CD4-positive, alpha-beta T cell treated with Interleukin-15 for 4 hours (primary cell): ENCODE measurements at places on chromosomes 12 and 14.

- DNase-seq, result no peak
These were observed 61.1 kb downstream of the COCH start for GRCh38 chr14:30935445-30935844.

GRCh38 chr12:22881878-22882385 is 257.0 kb downstream of the ETNK1 start:
- DNase-seq, result no peak

DNA sequence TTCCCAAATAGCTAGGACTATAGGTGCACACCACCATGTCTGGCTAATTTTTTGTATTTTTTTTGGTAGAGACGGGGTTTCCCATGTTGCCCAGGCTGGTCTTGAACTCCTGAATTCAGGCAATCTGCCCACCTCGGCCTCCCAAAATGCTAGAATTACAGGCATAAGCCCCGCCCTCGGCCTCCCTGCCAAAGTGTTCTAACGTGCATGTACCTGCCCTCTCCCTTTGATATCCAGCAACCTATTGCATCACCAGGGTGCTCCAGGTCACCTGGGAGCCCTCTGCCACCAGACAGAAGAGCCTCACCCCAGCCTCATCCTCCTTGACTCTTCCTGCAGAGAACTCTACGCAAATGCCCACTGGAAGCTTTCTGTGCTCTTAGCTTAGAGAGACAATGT is 2.2 kb upstream of the EML1 start:
- no peak for DNase-seq

GRCh38 chr14:67584978-67585377 is 15.1 kb downstream of the PIGH start:
- no peak for DNase-seq

GRCh38 chr12:62933220-62933601 is 1.7 kb downstream of the PPM1H start:
- no peak for DNase-seq
